ENCODE measurements at places on chromosomes 6 and 20. TPM values are rescaled to one million over a fixed set of nuclear protein-coding genes. Genes with fewer than 3 reads are reported as not detected.

CST1 gene
- total RNA-seq: not detected

GRCh38 chr6:47701363-47701762 lies 3.0 kb downstream of the ADGRF4 start:
- DNase-seq: peak; percentile 92

- peak; percentile 50 for DNase-seq
These were observed 32.8 kb downstream of the TSPYL4 start for GRCh38 chr6:116221067-116221466.

- no peak for DNase-seq
These were observed 95.9 kb downstream of the CDKAL1 start for GRCh38 chr6:20630136-20630535.

FILIP1 gene
- under 0.01 TPM for total RNA-seq

DNA sequence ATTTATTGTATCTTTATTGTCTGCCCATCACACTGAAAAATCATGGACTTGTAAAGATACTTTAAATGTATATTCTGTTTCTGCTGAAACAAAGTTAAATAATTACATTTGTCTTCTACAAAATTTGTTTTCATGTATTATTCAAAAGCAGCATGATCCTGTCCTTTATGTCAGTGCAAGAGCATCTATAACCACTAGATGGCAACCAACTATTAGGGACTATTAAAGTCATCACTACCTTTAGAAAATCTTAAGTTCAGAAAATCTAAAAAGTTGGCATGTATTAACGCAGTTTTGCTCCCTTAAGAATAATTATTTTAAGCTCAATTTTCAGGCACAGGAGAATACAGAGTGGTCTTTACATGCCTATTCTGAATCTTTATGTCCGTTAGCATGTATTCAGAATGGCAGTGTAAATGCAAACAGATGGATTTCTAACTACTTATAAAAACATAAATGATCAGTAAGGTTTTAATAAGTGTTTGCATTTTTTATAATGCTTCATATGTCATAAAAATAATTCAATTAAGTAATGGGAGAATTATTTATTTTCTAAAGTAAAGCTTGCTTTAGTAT lies 17.8 kb downstream of the TMEM30A start:
- peak; percentile 66 for DNase-seq
